ENCODE measurements at places on chromosomes 7 and 10.

DNA sequence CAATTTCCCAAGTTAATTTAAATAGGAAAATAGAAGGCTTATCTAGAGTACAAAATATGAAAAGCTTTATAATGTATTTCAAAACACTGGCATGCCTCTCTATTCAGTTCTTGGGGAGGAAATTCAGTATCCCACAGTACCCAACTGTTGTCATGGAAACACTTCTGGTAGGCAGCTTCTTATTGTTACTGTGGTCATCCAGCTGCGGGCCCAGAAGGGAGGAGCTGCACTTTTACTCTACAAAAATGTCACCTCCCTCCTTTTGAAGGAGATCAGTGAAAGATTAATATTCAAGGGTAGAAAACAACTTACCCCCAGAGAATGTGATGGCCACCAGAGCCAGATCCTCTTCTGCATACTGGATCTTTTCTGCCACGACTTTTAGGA lies 202.8 kb downstream of the RAPGEF5 start:
- DNase-seq = no peak

GRCh38 chr7:29150856-29151255 lies 4.5 kb upstream of the CPVL start:
- no peak for DNase-seq

GRCh38 chr7:44415510-44415909 lies 74.9 kb downstream of the NUDCD3 start:
- DNase-seq = no peak

- no peak for DNase-seq
Measured at GRCh38 chr10:77593771-77594470, 43.7 kb downstream of the KCNMA1 start.

Data from activated effector memory CD4-positive, alpha-beta T cell treated with anti-CD3 and anti-CD28 coated beads, Interleukin-2, amount 50 U/mL, for 16 hours (primary cell).